ENCODE measurements at places on chromosomes 4 and X.

GRCh38 chrX:52556741-52557140 lies 39.9 kb upstream of the XAGE1B start:
- no peak for DNase-seq

- DNase-seq, result no peak
Measured at GRCh38 chr4:77579406-77580076, 26.1 kb upstream of the CXCL13 start.

GRCh38 chr4:22910200-22910599 lies 217.5 kb downstream of the GBA3 start:
- no peak for DNase-seq

DNA sequence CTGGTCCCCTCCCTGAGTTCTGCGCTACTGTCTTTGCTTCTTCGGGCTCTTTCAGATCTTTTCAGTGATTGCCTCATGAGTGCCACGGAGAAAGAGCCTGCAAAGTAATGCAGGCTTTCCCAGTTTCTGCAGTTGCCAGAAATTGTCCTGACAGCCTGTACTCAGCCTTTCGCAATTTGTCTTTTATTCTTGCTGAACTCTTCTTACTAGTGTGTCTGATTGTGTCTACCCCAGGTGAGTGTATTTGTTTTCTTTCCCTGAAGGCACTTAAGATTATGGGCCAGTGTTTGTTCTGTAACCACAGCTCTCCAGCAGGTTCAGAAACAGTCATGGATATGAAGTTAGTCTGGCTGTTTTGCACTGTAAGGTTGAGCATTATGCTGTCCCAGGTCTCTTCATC lies 47.1 kb downstream of the FAM193A start:
- no peak for DNase-seq

DNA sequence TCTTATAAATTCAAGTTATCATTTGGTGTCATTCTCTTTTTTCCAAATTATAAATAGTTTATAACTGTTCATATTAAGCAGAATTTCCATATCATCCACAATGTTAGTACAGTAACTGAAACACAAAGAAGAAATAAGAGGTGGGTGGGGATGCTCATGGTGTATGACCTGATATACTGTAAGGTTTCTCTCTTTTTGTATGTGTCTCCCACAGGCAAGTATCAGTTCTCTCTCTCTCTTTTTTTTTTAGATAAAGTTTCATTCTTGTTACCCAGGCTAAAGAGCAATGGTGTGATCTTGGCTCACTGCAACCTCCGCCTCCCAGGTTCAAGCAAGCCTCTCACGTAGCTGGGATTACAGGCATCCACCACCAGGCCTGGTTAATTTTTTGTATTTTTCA lies 43.7 kb upstream of the UGT2A3 start:
- no peak for DNase-seq

DNA sequence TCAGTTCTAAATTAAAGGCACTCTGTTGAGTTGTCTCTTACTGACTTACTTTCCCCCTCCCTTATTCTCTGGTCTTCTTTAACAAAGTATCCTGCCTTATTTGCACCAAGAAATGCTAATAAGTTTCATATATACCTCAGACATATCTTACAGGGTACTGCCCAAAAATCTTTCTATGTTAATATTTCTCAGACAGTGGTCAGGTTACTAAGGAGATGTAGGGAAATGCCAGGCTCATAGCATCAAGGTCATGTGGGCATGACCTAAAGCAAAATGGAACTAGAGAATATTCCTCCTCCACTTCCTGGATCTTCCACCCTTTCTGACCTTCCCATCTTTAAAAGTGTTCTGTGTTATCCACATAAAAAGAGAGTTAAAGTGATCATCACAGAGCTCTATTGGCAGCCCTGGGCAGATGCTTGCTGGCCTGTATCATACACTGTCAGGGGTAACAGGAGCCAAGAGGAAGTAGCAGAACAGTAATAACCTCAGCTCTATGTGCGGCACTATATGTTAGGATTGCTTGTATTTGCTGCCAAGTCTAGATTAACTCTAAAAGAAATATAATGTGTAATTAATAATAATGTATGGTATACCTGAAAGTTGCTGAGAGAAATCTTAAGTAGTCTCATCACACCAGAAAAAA lies 74.3 kb downstream of the IQCM start:
- no peak for DNase-seq

- DNase-seq, result no peak
Measured at GRCh38 chr4:107902715-107903114, 28.6 kb upstream of the CYP2U1 start.

- DNase-seq, result no peak
Measured at GRCh38 chr4:1796486-1797204, 3.6 kb downstream of the FGFR3 start.

DNA sequence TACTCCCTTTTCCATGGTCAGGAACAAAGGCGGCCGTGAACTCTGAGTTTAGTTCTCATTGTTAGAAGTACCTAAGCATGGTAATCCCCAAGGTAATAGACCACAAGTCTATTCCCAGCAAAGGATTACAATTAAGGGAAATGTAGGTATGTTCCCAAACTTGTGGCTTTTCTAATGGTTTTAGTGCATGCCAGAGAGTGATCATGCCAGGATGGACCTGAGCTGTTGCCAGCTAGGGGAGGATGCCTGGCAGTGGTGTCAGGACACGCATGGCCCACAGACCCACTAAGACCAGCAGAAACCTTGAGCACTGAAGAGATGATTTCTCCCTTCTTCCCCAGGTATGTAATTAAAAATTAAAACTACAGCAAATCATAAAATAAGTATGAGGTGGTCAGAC lies 60.8 kb downstream of the COQ2 start:
- no peak for DNase-seq

- DNase-seq, result no peak
Measured at GRCh38 chr4:108036213-108036612, 46.5 kb downstream of the HADH start.

GRCh38 chr4:147780137-147780777 lies 48.4 kb downstream of the ARHGAP10 start:
- DNase-seq, result no peak

DNA sequence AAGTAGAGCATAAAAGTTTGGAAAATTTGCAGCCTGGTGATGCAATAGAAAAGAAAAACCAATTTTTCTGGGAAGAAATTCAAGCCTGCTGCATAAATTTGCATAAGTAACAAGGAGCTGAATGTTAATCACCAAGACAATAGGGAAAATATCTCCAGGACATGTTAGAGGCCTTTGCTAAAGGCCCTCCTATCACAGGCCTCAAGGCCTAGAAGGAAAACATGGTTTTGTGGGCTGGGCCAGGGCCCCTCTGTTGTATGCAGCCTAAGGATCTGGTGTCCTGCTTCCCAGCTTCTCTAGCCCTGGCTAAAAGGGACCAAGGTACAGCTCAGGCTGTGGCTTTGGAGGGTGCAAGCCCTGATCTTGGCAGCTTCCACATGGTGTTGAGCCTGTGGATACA lies 6.2 kb upstream of the RTL3 start:
- DNase-seq, result no peak

DNA sequence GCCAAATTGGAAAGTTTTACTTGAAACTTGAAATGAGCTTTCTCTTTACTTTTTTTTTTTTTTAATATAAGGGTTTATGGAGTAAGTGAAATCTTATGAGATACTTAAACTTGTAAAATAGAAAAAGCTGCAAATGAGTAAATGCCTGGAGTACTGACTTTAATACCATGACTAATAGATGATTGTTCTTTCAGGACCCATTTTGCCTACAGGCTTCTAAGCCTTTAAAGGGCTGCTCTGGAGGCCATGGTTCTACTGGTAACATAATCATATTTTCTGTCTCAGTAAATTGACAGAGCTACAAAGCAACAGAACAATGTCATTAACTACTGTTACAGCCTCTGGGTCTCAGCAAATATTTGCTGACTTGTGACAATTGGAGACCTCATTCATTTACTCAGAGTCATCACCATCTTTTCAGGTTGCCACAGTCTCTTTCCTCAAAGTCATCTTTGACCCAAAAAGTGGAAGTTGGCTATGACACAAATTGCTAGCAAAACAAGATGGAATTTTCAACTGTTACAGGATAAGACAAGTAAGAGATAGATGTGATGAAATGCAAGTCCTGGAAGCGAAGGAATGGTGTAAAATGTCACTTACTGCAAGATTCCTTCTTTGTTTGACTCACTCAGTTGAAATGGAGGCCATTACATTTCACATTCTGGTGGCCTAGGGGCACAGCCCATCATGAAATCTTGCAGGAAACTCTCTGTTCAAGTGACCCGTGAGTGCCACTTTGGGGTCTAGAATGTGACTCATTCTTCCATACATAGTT lies 132.7 kb downstream of the BTC start:
- DNase-seq, result no peak

DNA sequence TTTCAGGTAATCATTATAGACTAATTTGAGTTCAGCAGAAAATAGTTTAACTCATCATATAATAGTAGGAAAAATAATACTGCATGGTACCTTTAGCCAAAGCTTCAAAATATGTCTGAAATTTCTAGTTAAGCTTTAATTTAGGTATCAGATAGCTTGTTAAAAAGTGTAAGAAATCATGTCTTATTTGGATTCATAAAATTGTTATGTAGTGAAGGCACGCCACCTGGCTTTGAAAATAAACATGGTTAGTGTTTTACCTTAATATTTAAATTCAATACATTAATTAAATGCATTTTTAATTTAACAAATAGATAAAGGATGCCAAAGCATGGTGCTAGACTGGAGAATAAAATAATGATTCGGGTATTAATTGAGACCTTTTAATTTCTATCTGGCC lies 211.4 kb downstream of the FSTL5 start:
- no peak for DNase-seq

DNA sequence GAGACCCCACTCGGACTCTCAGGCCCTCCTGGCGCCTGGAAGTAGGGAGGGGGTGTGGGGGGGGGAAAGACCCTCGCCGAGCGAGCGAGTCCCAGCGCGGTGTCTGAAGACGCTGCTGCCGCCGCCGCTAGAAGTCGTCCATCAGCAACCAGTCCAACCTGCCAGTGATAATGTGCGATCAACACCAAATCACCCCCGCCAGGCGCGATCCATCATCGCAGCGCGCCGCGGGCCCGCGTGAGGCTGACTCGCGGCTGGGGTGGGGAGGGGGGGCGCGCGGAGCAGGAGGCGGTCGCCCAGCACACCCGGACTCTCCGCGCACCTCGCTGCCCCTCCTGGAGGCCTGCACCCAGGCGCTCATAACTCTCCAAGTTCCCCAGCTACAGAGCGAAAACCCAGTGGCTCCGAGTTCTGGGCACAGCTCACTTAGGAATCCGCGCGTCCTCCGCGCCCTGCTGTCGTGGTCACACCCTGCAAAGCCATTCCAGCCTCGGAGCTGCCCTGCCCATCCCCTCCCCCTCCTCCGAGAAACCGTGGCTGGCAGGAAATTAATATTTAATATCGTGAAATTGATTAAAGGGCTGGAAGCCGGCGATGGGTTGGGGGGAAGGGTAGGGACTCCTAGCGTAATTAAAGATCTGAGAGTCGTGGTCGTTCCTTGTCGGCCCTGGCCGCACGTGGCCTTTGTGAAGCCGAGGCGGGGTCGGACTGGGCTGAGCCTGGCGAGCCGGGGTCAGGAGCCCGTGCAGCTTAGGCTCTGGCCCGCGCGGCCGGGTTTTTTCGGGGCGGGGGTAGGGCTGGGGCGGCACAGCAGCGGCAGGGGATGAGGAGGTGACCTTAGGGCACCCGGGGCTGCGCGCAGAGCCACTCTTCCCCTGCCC lies 58.1 kb upstream of the BCOR start:
- DNase-seq, result no peak

All from stimulated activated CD8-positive, alpha-beta memory T cell treated with anti-CD3 and anti-CD28 coated beads, Interleukin-7, amount 100 ng/mL, for 48 hours (primary cell).